M059J (cell line): ENCODE measurements at places on chromosomes 2 and 18. TPM values are rescaled to one million over a fixed set of nuclear protein-coding genes. Genes with fewer than 3 reads are reported as not detected.
A peak's percentile ranks its signal among the peaks of the same experiment; 100 is the strongest.

The TMEM37 gene
- not detected in 2 replicates for total RNA-seq

The SLC11A1 gene
- 0.02 and 0.07 TPM in 2 replicates for total RNA-seq

The MYL1 gene
- total RNA-seq: not detected in 2 replicates

The G6PC2 gene
- total RNA-seq: not detected in 2 replicates

The PPM1G gene
- total RNA-seq: 105 and 134 TPM in 2 replicates

The RND3 gene
- total RNA-seq: 170 and 187 TPM in 2 replicates

The LMAN2L gene
- 53.1 and 65.3 TPM in 2 replicates for total RNA-seq

DNA sequence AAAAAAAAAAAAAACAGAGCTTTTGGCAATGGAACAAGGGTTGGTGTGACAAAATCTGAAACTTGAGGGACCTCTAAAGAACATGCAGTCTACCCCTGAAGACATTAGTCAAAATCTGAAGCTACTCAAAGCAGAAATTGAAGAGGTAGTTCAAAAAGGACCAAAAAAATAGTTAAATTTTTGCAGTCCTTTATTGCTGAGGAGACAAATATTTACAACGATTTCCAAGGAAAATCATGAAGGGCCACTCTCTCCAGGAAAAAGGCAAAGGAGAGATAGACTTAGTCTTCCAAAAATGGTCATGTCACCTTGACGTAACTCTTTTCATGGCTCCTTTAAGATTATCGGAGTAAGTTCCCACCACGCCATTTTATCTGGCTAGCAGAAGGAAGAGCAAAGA lies 452.0 kb downstream of the XIRP2 start:
- DNase-seq: no peak

GRCh38 chr18:74116633-74117554 lies 30.7 kb downstream of the FBXO15 start:
- peak; percentile 48 for DNase-seq

DNA sequence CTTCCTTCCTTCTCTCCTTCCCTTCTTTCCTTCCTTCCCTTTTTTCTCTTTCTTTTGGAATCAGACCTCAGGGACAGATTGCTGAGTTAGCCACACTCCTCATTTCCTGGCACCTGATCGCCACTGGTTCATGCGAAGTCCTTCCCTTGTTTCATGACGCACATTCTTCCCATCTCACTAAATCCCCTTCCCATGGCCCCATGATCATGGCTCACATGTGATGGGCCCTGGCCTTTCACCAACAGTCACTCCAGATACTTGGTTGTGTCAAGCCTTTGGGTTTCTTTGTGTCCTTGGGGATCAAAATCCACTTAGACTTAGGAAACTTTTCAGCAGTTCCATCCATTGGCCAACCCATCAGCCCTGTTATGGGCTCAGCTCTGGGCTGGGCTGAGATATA lies 23.8 kb upstream of the ASPRV1 start:
- no peak for DNase-seq

- peak; percentile 61 for DNase-seq
Observed at GRCh38 chr2:188664951-188665595, 309.1 kb upstream of the COL3A1 start.

GRCh38 chr2:74334931-74335333 lies 8.3 kb downstream of the SLC4A5 start:
- peak; percentile 63 for DNase-seq

DNA sequence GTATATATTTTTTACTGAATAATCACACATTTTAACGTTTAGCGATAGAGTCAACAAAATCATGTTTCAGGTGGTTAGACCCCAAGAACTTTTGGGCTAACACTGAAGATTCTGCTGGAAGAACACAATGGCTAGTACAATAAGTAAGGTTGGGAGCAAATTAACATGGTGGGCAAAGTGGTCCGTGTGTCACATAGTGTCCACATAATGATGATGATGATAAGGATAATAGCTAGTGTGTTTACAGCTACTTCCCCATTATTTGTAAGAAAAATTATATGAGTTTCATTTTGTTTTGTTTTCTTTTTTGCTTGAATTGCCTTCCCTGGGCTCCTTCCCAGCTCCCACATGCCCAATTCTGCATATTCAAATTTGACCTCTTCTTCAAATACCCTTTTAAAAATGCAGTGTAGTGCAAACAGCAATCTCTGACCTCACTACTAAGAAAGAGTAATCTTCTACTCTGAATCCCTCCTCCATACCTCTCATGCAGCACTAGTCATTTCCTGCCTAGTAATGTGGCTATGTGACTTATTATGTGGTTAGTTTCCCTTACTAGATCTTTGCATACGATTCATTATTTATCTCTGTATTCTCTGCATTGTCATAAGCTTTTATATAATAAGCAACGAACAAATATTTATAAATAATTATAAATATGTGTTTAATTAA lies 16.9 kb upstream of the VPS54 start:
- DNase-seq: peak; percentile 76

- DNase-seq: no peak
Observed at GRCh38 chr2:73067043-73067442, 4.5 kb downstream of the SFXN5 start.

DNA sequence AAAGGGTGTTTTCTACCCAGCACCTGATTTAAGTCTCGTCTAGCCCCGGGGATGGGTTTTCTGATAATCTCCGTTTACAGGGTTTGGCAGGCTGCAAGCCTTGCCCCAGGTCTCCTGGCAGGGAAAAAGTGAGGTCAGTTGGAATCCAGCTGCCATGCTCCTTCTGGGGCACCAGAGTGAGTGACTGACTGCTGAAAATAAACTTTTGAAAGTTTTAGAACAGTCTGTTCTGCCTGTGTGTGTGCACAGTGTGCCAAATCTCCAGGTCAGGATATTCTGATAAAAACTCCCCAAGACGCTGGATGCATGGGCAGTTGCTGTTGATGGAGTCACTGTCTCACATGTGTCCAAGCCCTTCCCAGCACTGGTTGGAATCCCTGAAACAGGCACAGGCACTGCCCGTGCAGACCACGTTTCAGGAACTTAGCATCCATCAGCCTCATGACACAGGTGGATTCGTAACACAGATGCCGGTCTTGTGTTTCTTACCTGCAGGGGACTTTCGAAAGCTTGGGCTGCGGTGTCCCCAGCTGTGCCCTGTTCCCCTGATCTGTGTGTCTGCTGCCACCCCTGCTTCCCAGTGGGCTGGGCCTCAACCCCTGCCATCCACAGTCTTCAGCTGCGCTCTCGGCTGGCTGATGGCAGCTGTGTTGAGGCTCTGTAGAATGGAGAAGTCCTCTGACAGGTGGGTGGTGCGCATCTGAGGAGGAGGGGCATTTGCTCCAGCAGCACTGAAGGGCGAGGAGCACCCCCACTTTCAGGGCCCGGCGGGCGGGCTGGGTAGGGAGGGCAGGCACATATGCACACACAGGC lies 65.0 kb downstream of the SH3RF3 start:
- DNase-seq: no peak

GRCh38 chr2:15969214-15969613 lies 28.9 kb downstream of the MYCN start:
- DNase-seq: no peak

GRCh38 chr2:30730736-30731647 lies 76.3 kb downstream of the CAPN13 start:
- no peak for DNase-seq

DNA sequence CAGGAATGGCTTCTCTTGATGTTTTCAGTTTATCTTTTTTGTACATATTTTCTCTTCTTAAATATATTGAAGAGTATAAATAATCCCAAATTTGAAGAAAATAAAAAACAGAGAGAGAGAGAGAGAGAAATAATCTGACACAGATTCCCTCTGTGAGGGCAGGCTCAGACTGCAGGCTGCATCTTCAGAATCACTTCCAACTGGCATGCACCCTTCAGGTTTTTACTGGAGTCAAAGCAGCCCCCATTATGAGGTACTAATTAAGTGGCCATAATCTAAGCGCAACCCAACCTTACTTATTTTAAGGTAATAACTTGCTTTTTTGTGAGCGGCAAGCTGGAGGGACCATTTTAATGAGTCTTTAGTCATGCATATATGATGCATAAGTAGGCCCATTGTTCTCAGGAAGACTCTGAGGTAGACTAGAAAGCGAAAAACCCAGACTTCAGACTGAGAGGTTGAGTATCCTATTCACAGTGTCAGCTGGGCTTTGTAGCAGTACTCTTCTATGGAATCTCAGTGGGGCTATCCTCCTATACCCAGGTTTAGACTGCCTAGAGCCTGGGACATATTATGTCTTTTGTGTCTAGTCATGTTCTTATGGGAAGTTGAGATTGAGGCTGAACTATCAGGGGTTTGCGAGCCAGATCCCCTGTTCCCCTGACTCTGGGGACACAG lies 167.4 kb downstream of the SP3 start:
- no peak for DNase-seq

DNA sequence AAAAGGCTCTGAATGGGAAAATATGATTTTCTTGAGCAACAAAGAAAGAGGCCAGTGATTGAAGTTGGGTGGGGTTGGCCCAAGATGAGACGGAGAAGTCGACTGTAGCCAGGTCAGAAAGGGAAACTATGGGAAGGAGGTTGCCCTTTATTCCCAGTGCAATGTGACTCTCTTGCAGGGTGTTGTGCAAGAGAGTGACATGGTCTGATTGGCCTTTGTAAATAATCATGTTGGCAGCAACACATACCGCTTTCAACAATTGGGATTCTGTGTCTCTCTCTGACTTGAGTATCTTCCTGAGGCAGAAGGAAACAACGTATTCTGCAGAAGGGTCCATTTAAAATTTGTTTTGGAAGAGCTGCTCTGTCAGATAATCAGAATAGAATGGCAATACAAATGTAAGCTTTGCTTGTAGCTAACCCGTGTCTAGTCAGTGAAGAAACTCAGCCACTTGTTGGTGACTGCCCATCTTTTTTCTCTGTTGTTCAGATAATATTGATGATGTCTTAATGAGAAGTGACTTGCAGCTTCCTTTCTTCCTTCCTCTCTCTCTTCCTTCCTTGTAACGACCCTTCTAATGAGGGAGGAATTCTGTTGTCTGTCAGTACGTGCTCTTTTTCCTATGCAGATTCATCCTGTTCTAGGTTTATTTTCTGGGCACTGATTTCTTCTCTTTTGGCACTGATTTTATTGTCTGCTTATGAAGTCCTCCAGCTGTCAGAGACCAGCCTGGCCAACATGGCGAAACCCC lies 311.0 kb upstream of the FAM98A start:
- DNase-seq: no peak

DNA sequence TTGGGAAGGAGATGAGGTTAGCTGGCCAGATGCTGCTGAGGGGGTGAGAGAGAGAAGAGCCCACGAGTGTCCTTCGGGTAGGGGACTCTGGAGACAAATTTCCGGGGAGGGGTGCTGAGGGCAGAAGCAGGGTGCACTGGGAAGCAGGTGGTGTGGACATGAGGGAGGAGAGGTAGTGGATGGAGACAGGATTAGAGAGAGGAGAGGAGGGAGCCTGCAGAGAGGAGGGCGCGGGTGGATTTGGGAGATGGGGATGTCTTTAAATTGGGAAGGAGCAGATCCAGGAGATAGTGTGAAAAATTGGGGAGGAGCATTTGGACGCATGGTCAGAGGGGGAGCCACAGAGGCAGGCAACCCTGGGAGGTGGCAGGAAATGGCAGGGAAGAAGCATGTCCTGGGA lies 154.7 kb downstream of the DYSF start:
- no peak for DNase-seq

GRCh38 chr2:99471654-99472599 lies 17.9 kb downstream of the REV1 start:
- DNase-seq: no peak

DNA sequence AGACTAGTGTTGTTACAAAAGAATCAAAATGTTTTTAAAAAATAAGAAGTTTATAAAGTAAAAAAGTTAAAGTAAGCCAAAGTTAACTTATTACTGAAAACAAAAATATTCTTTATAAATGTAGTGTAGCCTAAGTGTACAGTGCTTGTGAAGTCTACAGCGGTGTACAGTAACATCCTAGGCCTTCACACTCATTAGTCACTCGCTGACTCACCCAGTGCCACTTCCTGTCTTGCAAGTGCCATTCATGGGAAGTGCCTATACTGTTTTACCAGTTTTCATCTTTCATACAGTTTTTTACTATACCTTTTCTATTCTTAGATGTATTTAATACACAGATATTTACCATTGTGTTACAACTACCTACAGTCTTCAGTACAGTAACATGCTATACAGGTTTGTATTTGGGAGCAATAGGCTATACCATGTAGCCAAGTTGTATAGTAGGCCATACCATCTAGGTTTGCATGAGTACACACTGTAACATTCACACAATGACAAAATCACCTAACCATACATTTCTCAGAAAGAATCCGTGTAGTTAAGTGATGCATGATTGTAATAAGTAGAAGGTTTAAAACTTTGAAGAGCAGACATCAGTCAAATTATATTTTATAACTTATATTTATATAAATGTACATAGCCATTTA lies 13.4 kb downstream of the SERPINB7 start:
- DNase-seq: peak; percentile 96

- DNase-seq: no peak
Observed at GRCh38 chr2:11421863-11422490, 44.0 kb downstream of the E2F6 start.

DNA sequence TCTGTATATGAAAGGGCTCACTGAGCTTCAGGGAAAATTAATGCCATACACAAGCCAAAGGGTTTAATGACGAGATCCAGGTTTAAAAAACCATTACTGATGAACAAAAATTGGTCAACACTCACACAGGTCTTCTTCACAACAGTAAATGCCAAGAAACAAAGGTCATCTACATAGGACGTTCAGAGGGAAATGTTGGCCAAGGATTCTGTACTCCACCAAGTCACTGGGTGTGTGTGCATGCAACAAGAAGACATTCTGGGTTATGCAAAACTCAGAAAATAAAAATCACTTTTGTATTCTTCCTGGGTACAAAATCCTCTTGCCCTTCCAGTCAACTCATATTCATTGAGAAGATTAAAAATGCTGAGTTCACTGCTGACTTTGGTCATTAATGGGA lies 78.3 kb downstream of the ACTR2 start:
- no peak for DNase-seq

GRCh38 chr2:176118601-176119339 lies 2.2 kb downstream of the HOXD10 start:
- no peak for DNase-seq

DNA sequence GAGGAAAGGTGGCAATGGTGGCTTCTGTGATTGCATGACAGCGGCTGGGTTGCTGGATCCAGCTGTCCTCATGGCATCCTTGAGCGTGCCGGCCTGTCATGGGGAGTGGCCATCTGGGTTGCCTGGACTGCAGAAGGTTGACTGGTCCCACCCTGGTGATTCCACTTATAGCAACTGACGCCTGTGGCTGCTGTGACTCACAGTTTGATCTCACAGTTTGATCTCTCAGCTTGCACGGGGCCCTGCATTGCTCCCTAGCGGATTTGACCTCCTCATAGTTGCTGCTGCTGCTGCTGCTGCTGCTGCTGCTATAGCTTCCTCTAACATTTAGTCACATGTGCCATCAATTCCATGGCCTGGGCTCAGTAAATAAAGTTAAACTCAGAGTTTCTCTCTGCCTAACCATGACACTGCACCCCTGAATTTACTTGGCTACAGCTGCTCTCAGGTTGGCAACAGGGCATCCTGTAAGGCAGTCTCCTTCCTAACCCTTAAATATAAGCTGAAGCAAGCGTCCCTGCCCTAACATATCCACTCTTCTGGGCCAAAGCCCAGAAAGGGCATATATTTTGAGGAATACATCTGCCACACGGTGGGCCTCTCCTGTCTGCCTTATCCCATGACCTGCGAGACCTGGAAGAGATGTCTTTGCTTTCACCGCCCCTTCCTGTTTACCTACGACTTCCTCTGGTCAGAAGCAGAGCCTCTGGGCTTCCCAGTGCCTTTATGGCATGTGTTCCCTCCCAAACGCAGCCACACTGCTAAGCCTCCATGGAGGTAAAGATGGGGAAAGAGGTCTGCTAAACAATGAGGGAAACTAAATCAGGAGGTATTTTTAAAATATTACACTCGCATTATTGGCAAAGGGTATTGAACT lies 37.8 kb upstream of the CCDC150 start:
- peak; percentile 98 for DNase-seq

GRCh38 chr2:3827673-3828575 lies 124.5 kb downstream of the DCDC2C start:
- peak; percentile 11 for DNase-seq
